ENCODE measurements at places on chromosomes 7 and 10.

GRCh38 chr10:71334221-71334791 lies 15.2 kb downstream of the SLC29A3 start:
- DNase-seq: no peak

DNA sequence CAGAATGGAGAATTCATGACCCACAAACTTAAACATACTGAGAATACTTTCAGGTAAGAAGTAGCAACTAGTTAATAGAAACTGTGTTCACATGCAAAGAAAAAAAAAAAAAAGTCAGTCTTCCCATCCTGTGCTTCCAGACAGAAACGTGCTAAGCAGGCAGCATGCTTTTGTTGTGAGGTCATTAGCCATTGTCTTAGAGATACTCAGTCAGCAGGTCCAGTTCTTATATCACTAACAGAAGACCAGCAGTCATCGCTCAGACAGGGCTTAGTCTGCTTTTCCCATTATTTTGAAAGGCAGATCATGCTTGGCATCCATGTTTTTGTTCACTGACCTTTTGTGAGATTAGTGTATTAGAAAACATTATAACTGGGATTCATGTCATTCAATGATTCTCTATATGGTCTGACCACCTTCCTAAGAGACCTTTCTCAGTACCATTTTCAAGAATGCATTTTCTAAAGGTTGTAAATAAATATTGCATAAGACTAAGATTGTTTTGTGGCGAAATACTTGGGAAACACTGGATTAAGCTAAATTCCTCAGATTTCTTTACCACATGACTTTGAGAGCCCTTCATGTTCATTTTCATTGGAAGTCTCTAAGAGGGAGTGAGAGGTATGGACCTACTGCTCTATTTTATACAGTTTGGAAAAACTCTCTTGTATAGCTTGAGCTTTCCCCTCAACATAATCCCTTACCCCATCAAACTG lies 45.0 kb upstream of the AGBL3 start:
- no peak for DNase-seq

DNA sequence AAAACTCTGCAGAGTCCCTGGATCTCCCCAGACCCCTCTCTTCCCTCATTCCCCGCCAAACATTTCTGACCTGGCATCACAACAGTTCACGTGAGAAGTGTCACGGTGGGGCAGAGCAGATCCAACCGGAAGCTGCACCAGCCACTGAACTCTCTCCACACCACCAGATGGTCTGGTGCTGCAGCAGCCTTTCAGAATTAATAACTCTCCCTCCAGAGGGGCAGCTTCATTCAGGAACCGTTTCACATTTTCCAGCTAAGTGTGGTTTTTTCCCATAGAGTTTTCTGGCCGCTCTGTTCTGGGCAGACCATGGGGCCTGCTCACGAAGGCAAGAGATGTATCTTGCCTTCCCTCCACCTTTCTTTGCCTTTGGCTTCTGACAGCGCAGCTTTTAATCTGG lies 486.7 kb upstream of the GALNT17 start:
- DNase-seq: no peak

- no peak for DNase-seq
Measured at GRCh38 chr10:111186358-111186757, 109.5 kb downstream of the ADRA2A start.

- DNase-seq: no peak
Measured at GRCh38 chr10:45433716-45434469, 59.9 kb downstream of the ALOX5 start.

GRCh38 chr7:26147030-26147429 lies 5.0 kb upstream of the NFE2L3 start:
- no peak for DNase-seq

DNA sequence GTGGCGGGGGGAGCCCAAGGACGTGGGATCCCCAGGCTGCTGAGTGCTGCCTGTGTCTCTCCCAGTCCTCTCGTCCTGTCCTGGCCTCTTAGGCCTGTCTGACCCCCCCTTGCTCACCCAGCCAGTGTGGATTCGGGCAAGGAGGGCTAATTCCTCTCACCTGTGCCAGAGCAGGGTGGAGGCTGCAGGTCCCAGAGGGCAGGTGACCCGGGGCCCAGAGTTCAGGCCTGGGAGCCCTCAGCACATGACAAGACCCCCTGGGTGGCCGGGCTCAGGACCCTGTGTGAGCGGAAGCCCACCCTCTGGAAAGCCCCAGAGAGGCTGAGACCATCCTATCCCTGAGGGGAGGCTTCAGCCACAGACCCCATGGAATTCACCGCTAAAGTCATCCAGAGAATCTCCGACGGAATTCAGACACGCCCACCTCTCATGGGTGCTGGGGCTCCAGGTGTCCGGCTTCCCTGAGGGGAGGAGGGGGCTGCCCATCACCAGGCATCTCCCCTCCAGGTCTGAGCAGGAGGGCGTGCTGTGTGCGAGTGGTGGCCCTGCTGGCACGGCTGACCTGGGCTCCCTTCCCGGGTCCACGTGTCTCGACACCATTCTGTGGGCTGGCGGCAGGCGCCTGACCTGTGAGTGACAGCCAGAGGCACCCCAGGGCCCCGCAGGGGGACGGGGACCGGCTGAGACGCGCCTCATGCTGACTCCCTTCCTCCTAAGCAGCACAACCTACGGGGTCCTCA lies 5.0 kb downstream of the KNDC1 start:
- DNase-seq: no peak

- no peak for DNase-seq
Measured at GRCh38 chr7:117495308-117495707, 15.5 kb downstream of the CFTR start.

DNA sequence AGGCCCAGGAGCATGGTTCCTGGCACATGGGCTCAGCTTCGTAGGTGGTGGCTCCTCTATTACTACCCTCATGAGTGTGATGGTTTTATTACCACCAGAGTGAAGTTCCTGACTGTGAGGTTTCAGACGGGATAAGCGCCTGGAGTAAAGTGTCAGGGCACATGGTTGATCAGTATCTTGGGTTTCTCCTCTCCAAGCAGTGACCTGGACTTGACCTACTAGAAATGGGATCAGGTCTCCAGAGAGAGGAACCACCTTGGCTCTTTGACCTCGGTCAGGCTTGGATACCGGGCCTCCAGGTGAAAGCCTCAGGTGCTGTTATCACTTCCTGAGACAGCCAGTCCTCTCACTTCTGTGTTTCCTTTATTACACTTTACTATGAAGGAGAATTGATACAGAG lies 67.7 kb downstream of the GRK5 start:
- DNase-seq: no peak

GRCh38 chr7:20114468-20114867 lies 102.7 kb downstream of the MACC1 start:
- peak; percentile 1 for DNase-seq

DNA sequence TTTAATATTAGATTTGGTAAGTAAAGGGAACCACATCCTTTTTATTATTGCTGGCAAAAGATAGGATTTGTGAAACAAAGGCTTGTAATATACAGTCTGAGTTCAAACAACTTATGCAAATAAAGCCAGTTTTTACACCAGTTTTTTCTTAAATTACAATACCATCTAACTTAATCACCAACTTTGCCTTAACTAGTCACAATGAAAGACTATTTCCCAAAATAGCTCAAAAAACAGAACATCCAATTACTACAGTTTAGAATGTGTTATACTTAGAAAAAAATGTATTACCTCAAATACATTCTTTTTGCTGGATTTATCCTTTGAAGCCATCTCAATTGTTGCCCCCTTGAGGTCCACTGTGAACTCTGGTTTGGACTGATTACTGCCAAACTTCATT lies 108.5 kb downstream of the ARHGAP12 start:
- DNase-seq: no peak

DNA sequence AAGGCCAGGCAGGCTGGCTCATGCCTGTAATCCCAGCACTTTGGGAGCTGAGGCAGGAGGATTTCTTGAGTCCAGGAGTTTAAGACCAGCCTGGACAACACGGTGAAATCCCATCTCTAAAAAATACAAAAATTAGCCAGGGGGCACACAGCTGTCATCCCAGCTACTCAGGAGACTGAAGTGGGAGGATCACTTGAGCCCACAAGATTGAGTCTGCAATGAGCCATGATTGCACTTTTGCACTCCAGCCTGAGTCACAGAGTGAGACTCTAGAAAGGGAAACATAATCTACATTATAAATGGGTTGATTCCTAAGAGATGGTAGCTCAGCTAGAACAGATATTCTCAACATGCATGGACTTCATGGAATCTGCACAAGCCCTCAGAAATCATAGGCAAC lies 6.3 kb upstream of the LIPF start:
- no peak for DNase-seq

DNA sequence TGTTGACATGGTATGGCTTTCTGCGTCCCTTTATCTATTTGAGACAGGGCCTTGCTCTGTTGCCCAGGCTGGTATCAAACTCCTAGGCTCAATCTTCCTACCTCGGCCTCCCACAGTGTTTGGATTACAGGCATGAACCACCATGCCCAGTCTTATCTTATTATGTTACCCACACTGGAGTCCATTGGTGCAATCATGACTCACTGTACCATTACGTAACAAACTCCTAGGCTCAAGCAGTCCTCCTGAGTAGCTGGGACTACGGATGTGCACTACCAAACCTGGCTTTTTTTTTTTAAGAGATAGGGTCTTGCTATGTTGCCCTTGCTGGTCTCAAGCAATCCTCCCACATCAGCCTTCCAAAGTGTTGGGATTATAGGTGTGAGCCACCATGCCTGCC lies 66.7 kb downstream of the CCDC3 start:
- no peak for DNase-seq

GRCh38 chr7:139981511-139981895 lies 81.2 kb downstream of the PARP12 start:
- no peak for DNase-seq

DNA sequence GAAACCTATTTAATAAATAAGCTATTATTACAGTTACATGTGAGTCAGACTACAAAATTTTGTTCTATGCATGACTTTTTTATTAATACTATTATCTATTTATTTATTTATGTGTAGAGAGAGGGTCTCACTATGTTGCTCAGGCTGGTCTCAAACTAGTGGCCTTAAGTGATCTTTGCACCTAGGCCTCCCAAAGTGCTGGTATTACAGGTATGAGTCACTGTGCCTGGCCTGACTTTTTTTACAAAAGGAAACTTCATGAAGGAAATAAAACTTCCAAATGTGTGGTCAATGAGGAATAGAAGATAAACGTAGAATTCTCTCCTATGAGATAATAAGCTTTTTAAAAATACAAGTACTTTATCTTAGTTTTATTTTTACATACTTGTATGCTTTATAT lies 19.0 kb downstream of the COL28A1 start:
- no peak for DNase-seq

- DNase-seq: no peak
Measured at GRCh38 chr7:108282427-108282996, 152.4 kb upstream of the LAMB4 start.

- no peak for DNase-seq
Measured at GRCh38 chr7:125147047-125147446, 217.4 kb upstream of the POT1 start.

DNA sequence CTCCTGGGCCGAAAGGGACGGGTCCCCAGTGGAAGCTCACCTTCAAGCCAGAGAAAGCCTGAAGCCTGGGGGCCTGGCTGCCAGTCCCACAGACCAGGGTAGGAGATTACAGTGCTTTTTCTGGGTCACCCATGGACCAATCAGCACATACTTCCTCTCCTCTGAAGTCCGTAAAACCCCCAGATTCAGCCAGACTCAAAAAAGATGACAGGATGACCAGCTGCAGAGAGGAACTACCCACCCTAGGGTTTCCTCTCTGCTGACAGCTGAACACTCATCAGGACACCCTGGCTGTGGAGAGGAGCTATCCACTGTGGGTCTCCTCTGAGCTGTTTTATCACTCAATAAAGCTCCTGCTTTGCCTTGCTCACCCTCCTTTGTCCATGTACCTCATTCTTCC lies 78.0 kb downstream of the SAMD9 start:
- DNase-seq: no peak

DNA sequence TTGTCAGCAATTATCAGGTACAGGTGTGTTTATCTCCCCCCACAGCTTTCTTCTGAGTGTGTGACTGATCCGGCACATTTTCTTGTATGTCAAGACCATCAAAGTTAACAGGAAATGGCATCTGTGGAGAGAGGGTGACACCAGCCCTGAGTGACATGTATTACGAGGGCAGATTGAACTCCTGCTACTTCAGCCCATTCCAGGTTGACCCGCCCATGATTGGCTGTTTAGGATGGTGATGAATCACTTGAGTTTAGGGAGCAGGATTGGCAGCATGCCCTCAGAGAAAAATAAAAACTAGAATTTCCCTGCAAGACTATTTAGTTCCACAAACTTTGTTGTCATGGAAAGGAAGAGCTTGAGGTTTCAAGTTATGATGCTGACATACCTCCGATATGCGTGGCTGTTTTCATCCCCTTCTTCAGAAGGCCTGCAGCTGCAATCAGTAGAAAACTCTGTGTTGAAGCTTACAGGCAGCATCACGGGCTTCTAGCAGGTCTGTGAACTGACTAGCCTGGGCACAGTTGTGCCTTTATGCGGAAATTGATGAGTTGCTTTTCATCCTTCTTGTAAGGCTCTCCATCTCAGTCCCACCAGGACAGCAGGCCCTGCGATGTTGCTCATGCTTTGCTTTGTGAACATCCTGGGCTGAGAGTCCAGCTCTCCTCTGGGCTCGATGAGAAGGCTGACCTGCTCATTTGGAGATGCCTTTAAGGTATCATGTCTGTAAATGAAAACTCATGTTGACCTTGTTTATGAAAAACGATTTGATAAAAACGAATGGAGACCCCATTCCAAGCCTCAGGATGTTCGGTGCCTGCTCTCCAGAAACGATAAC lies 8.0 kb upstream of the CELF2 start:
- DNase-seq: no peak

DNA sequence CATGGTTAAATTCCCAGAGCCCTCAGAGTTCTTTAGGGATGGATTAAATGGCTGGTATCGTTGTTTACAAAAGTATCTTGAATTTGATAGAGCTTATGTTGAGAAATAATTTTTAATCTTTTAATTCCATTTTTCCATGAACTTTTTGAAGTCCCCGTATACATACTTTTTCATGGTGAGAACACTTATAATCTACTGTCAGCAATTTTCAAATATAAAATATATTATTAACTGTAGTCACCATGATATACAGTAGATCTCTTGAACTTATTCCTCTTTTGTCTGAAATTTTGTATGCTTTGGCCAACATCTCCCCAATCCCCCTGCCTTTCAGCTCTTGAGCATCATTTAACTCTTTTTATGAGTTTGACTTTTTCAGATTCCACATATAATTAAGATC lies 9.4 kb downstream of the EFCAB10 start:
- DNase-seq: no peak

DNA sequence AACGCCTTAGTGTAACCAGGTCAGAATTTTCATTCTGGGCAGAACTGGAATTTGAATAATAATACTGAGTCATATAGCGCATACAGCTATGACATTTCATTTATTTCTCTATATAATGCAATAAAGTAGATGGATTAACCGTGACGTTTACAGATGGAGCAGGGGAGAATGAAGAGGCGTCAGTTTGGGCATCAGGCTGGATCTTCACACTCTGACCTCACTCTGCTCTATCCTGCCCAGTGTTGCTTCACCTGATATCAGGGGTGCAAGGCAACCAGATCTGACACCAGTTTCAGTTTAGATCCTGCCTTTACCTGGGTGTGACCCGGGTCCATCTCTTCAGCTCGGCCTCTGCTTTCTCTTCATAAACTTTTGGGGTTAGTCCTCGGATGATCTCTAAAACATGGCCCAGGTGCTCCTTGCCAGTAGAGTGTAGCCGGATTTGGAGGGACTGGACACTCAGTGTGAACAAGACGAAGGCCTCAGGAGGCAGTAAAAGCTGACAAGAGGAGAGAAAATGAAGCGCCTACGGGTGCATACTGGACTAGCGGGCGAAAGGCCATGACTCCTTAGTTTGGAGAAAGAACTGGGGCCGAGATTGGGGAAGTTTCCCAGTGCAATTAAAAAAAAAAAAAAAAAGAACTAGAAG lies 1.4 kb upstream of the ZYX start:
- no peak for DNase-seq

- DNase-seq: no peak
Measured at GRCh38 chr10:127194599-127194998, 1.8 kb downstream of the INSYN2A start.
